Stimulated activated CD4-positive, alpha-beta T cell treated with anti-CD3 and anti-CD28 coated beads, TNF-alpha, amount 100 ng/mL, for 1 hour (primary cell): ENCODE measurements at places on chromosomes 6 and 20.

- DNase-seq, result no peak
Observed at GRCh38 chr6:125732398-125732797, 17.0 kb upstream of the HEY2 start.

- DNase-seq, result no peak
Observed at GRCh38 chr20:61939691-61940360, 125.9 kb downstream of the TAF4 start.

DNA sequence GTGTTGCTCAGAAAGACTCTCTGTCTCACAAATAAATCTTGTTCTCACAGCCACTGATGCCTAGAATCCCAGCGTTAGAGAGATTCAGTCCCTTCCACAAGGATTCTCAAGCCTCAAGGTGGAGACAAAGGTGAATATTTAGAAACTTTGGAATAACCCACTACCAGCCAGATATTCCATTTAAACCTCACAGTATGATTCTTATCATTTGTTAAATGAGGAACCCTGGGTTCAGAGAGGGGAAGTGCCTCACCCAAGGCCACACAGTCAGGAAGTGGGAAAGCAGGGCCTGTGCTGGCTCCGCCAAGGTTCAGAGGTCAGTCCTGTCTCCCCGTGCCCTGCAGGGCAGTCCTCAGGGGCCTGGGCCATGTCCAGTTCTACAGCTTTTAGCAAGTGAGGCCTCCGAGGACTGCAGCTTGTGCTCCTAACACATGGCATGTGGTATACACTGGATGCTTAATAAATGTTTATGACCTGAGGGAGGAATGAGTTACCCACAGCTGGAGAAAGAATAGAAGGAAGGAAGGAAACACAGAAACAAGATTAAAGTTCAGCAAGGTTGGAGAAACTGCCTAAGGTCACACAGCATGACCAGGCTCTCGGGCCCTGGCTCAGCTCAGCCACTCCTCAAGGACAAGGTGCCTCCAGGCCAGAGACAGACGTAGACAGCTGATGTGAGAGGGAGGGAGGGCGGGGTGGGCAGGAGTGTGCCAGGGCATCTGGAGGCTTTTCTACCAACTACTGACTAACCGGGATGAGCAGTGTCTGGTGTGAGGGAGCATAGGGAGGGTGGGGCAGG, 3.9 kb upstream of the TGM2 start:
- no peak for DNase-seq

GRCh38 chr20:48773837-48774418, 53.9 kb downstream of the PREX1 start:
- no peak for DNase-seq

DNA sequence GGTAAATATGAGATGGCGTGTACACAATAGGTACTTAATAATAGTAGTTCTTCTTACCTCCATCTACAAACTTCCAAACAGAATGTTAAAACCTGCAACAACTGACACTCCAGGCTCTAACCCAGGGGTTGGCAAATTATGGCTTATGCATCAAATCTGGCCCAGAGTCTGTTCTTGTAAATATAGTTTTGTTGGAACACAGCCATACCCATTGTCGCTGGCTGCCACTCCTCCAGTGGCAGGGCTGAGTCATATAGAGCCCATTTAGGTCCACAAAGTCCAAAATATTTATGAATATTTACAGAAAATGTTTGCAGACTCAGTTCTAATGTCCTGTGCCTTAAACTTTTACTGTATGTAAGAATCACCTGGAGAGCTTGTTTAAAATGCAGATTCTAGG, 69.9 kb upstream of the BTBD3 start:
- DNase-seq, result no peak
